ENCODE measurements at places on chromosomes 12 and 14. TPM values are rescaled to one million over a fixed set of nuclear protein-coding genes. Genes with fewer than 3 reads are reported as not detected.

GRCh38 chr14:102209224-102209966 lies 69.7 kb downstream of the WDR20 start:
- DNase-seq, result no peak

M6PR gene
- total RNA-seq, result 199 TPM

GRCh38 chr14:105384041-105384557 lies 14.2 kb upstream of the TEX22 start:
- no peak for DNase-seq

- no peak for DNase-seq
These were observed 41.4 kb downstream of the HECTD1 start for GRCh38 chr14:31166271-31166561.

GRCh38 chr12:55696796-55697462 lies 10.8 kb downstream of the ITGA7 start:
- no peak for DNase-seq

- no peak for DNase-seq
These were observed 75.3 kb downstream of the RCOR1 start for GRCh38 chr14:102667703-102668102.

DNA sequence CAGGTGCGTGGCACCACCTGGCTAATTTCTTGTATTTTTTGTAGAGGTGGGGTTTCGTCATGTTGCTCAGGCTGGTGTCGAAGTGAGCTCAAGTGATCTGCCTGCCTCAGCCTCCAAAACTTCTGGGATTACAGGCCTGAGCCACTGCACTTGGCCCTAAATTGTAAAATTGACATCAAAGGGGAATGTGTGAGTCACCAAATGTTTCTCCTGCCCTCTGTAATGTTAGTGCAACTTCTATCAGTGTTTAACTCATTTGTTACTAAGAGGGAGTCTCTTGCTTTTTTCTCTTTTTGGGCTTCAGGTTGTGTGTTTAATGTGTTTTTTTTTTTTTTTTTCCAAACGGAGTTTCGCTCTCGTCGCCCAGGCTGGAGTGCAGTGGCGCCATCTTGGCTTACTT lies 2.3 kb downstream of the TULP3 start:
- no peak for DNase-seq

GRCh38 chr14:63542231-63542999 lies 762 bp downstream of the PPP2R5E start:
- peak; percentile 24 for DNase-seq

GRCh38 chr14:95137804-95138167 lies 19.5 kb downstream of the DICER1 start:
- no peak for DNase-seq

- no peak for DNase-seq
These were observed 81.2 kb upstream of the OTOGL start for GRCh38 chr12:80018119-80018518.

GNG2 gene
- total RNA-seq, result 184 TPM

DNA sequence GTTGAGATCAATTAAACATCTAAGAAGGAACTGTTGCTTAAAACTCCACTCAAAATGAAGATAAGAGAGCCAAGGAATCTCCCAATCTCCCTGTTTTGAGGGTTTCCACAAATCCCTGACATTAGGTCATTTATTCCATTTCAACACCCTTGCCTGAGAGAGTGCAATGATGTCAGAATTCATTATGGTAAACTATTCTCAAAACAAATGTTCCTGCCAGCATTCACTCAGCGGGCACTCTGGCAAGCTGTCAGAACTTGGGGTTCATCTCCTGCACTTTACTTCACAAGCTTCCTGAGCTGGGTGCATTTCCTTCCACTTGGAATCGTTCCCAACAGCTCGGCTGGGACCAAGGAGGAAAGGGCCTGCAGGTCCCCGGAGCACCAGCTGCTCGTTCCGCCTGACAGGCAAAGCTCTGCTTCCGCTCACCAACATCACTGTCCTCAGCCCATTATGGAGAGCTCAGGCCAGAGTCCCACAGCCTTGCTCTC lies 117.8 kb downstream of the TTC7B start:
- no peak for DNase-seq

DNA sequence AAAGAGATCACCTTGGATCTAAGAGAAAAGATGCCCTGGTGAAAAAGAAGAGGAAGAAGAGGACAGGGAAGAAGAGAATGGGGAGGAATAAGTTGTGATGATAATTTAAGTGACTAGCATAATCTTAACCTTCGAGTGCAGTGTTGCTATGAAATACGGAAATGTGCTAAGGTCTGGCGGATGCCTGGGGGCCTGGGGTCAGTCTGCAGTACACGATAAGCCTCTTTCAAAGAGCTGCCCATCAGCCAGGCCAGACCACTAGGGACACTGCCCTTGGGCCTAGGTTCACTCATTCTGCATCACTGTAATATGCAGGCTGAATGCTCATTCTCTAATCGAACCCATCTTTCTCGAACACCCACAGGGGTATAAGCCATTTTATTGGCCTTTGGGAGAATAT lies 83.4 kb downstream of the PLEKHG3 start:
- no peak for DNase-seq

DNA sequence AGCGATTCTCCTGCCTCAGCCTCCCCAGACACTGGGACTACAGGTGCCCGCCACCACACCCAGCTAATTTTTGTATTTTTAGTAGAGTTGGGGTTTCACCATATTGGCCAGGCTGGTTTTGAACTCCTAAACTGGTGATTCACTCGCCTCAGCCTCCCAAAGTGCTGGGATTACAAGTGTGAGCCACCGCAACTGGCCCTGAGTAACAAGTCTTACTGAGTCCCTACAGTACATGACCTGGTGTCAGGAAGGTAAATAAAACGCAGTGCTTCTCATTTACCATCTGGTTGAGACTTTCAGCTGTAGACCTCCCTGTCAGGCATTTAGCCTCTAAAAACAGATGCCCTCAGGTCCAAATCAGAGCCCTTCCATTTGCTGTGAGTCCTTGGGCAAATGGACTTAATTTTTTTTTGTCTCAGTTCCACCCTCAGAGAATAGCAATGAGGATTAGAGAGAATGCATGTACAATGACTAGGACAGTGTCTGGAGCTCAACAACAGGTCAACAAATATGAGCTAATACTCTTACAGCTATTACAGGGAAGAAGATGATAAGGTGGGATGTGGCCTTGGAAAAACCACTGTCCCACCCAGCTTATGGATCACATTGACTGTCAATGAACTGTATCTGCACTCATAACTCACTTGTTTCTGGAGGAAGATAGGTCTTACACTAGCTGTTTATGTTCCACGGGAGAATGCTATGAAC lies 70.5 kb downstream of the PHLDA1 start:
- no peak for DNase-seq

GRCh38 chr14:93343266-93343665 lies 3.7 kb upstream of the COX8C start:
- DNase-seq, result no peak

Data from activated CD8-positive, alpha-beta T cell treated with anti-CD3 and anti-CD28 coated beads for 36 hours (primary cell).